ENCODE measurements at places on chromosomes 12 and 14.

GRCh38 chr14:27223906-27224305, 626.1 kb upstream of the NOVA1 start:
- DNase-seq = no peak

DNA sequence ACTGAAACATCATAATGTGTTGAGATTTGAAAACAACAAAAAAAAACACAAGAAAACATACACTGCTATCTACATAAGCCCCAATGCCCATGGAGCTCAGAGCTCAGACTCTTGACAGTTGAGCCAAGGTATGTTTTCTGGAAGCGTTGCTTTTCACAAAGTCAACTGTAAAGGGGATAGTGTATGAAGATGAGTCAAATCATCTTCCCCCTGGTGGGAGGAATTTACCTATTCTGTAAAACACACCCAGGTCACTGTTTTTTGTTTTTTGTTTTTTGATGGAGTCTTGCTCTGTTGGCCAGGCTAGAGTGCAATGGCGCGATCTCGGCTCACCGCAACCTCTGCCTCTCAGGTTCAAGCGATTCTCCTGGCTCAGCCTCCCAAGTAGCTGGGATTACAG, 361.4 kb upstream of the DIO2 start:
- no peak for DNase-seq

DNA sequence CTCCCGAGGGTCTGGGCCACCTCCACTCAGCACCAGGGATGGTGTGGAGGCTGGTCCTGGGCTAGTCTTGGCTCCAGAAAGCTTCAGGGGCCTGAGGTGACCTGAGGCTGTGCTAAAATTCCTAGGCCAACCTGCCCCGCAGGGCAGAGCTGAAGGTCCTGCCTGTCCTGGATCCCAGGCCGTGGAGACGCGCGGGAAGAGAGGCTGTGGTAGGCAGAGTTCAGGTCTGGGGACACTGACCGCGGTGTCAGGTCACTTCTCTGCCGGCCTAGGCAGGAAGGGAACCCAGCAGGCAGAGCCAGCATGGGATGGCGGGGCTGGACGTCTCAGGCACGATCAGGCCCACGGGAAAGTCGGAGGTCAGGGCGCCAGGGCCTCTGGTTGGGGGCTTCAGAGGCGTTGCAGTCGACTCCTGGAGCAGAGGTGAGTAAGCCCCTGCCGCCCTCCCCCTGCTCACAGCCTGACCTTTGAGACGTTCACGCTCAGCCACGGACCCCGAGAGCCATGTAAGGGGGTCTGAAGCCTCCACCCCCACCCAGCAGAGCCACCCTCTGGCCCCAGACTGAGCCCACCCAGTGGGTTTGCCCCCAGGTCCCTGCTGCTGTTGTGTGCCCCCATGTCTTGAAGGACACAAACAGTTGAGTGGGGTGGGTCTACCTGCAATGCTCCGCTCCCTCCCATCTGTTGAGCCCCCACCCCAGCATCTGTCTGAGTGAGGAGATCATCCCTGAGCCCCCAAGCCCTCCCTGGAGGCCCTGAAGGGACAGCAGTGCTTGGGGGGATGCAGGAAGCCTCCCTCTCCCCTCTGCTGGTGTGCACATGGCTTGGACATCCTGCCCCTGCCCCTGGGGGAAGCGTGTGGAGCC, 142.7 kb downstream of the KIF26A start:
- no peak for DNase-seq

GRCh38 chr12:63276537-63277365, 125.8 kb upstream of the AVPR1A start:
- peak; percentile 48 for DNase-seq

GRCh38 chr12:78177298-78177697, 346.6 kb downstream of the NAV3 start:
- no peak for DNase-seq

- DNase-seq = no peak
Measured at GRCh38 chr12:108414021-108414420, 74.9 kb upstream of the CMKLR1 start.

DNA sequence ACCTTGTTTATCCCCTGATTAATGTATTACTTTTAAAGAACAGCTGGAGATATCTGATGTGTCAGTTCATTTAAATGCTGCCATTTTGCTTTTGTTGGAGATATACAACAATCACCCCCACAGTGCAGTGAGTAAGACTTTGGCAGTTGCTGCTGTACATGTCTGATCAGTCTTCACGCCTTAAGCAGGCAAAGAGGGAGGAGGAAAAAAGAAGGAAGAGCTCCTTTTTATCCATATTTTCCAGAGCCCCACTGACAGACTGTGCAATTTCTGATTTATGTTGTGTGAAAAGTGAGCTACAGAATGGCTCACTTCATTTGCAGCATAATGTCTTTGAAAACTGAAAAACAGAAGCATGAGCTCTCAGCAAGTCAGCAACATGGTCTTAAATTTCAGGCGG, 319.7 kb upstream of the LRIG3 start:
- DNase-seq = no peak

DNA sequence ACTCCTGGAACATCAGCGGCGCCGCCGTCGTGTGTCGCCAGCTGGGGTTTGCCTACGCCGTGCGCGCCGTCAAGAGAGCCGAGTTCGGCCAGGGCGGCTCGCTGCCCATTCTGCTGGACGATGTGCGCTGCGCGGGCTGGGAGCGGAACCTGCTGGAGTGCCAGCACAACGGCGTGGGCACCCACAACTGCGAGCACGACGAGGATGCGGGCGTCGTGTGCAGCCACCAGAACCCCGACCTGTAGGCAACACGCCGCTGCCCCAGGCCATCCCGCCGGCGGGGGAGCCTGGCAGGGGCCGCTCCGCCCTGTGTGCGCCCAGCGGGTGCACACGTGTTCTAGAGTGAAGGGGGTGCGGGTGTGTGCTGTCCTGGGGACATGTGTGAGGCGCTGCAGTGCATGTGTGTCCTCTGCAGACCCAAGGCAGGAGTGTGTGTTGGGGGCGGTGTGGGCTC, 8.7 kb upstream of the CYP46A1 start:
- DNase-seq = no peak

DNA sequence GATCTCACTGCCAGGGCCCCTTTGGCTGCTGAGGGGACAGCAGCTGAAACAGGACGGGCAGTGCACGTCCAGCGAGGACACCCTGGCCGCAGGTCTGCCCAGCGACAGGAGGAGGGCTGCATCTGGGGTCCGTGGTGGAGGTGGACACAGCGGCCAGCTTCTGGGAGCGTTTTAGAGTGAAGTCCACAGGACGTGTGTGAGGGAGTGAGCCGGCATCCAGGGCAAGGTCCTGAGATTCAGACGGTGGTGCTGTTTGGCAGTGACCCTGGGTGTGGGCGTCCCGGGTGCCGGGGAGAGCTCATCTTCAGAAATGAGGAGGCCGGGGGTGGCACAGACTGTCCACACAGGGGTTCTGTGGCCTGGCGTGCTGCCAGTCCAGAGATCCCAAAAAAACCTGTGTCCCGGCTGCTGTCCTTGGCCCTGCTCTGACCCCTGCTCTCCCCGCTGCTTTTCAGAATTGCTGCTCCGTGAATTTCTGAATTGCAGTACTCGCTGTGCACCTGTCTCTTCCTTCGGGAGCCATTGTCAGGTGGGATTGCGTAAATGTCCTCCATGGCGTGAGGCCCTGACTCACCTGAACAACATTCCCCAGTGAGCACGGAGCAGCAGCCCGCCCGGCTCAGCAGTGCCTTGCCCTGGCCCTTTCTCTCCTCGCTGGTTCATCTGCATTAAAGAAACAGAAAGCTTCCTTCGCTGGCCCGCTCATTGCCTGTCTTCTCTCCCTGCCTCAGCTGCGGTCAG, 183.5 kb upstream of the C14orf180 start:
- no peak for DNase-seq

- peak; percentile 83 for DNase-seq
Measured at GRCh38 chr12:124847113-124848074, 16.3 kb downstream of the SCARB1 start.

DNA sequence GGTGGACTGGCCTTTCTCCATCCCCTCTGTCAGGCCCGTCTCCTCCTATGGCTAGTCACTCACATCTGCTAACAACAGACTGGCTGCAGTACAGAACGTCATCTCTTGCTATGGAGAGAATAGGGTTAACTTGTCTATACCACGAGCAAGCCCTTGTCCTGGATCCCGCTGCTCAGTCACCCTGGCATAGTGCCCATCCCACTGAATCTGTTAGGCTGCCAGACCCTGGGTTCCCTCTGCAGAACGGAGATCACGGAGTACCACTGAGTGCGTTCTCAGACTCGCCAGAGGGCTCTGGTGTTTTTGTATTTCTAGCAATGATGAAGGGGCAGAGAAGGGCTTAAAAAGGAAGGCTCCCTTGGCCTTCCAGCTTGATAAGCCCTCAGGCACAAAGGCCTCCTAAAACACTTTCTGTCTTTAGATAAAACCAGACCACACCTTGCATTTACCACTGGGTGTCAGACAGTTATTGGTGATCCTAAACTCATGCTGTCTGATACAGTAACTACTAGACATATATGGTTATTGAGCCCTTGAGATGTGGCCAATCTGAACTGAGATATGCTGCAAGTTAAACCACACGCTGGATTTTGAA, 6.3 kb upstream of the NRIP2 start:
- peak; percentile 65 for DNase-seq

GRCh38 chr14:55913324-55914025, 204.7 kb upstream of the PELI2 start:
- no peak for DNase-seq

- no peak for DNase-seq
Measured at GRCh38 chr14:61718039-61718438, 22.7 kb downstream of the HIF1A start.

- peak; percentile 32 for DNase-seq
Measured at GRCh38 chr14:56273951-56274350, 155.7 kb downstream of the PELI2 start.

DNA sequence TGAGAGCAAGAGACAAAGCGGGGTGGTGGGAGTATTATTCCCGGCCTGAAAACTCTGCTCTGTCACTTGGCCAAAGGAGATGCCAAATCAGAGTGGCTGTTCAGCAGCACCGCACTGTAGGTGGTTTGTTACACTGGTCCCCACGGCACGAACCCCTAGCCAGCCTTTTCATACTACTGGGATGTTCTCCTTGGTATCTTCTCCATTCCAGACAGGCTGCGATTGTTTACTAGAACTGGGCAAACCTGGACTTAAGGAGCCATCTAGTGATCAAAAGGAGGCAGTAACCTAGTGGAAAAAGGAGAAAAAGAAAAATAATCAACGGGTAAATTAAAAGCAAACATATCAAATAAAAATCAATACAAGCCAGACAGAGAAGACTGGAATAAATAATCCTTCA, 58.9 kb upstream of the TMTC2 start:
- peak; percentile 8 for DNase-seq

DNA sequence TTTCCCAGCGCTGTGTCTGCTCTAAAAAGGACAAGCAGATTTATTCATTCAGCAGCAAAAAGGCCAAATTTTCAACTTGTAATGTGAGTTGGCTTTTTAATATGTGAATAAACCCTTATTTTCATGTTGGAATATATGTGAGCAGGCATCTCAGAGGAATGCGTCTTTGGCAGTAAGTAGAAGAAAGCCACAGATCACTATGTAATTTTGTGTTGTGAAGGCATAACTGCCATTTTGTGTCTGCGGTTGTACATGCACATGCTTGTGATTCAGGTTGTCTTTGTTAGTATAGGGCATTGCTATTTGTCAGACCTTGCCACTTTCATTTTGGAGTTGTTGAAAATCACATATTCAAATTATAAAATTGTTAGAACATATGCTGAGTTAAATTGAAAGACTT, 398.8 kb upstream of the RGS6 start:
- DNase-seq = no peak

GRCh38 chr14:77144412-77145115, 3.0 kb upstream of the ZDHHC22 start:
- peak; percentile 47 for DNase-seq

GRCh38 chr12:53101931-53102781, 1.1 kb upstream of the SOAT2 start:
- no peak for DNase-seq

- no peak for DNase-seq
Measured at GRCh38 chr12:50006754-50007442, 18.4 kb downstream of the RACGAP1 start.

GRCh38 chr14:75011356-75011994, 8.8 kb downstream of the EIF2B2 start:
- no peak for DNase-seq

GRCh38 chr12:24407884-24408283, 458.4 kb upstream of the SOX5 start:
- DNase-seq = no peak

DNA sequence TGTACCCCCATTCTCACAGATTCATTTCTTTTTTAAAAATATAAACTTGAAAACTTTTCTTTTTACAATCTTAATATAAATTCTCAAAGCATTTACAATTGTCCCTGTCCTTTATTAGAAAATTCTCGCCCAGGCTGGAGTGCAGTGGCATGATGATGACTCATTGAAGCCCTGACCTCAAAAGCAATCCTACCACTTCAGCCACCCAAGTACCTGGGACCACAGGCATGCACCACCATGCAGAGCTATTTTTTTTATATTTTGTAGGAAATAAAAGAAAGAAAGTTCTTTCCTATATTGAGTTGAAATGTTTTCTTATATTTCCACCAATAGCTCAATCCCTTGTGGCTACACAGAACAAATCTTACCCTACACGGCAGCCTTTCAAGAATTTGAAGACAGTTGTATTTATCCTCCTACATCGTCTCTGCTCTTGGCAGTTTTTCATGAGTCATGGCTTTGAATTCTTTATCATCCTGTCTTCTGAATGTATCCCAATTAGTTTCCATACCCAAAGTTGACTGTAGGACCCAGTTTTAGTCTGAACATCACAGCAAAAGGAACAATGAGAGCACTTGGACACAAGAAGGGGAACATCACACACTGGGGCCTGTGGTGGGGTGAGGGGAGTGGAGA, 52.4 kb downstream of the SYT1 start:
- no peak for DNase-seq

- no peak for DNase-seq
Measured at GRCh38 chr12:26700430-26700829, 132.6 kb downstream of the ITPR2 start.

DNA sequence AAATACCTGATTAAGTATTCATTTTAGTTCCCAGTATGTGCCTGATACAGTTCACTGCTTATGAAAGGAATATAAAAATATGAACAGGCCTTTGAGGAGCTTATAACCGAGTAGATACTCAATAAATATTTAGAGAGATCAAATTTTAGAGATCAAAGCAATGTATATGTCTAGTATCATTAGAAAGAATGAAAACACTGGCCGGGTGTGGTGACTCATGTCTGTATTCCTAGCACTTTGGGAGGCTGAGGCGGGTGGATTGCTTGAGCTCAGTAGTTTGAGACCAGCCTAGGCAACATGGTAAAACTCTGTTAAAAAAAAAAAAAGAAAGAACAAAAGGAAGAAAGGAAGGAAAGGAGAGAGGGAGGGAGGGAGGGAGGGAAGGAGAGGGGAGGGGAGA, 113.2 kb upstream of the EEA1 start:
- no peak for DNase-seq

- DNase-seq = peak; percentile 93
Measured at GRCh38 chr12:123064366-123064765, 83.9 kb downstream of the ARL6IP4 start.
